ENCODE measurements at places on chromosomes 1 and 21.

- DNase-seq = no peak
Measured at GRCh38 chr1:9010781-9011323, 15.4 kb downstream of the SLC2A7 start.

- DNase-seq = no peak
Measured at GRCh38 chr1:33296082-33296458, 24.8 kb downstream of the A3GALT2 start.

GRCh38 chr1:194394676-194395075 is 1208.3 kb upstream of the B3GALT2 start:
- no peak for DNase-seq

DNA sequence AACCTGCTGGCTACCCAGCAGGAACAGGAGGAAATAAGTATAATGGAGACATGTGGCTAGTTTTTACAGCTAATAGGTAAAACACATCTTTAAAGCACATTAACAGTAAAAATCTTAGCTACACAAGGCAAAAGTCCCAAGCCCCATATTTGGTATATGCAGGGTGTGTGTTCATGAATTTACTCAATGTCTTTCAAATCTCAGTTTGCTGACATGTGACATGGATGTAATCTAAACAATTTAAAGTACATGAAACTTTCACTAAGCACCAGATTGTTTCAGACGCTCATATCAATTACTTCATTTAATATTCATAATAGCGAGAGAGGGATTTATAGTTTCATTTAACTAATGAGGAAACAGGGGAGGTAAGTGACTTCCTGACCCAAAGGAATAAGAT is 3.9 kb downstream of the TACSTD2 start:
- no peak for DNase-seq

GRCh38 chr1:154962156-154962749 is 671 bp upstream of the PYGO2 start:
- DNase-seq = no peak

GRCh38 chr21:39553331-39553730 is 59.4 kb upstream of the B3GALT5 start:
- no peak for DNase-seq

- no peak for DNase-seq
Measured at GRCh38 chr1:85444381-85444780, 20.6 kb downstream of the DDAH1 start.

DNA sequence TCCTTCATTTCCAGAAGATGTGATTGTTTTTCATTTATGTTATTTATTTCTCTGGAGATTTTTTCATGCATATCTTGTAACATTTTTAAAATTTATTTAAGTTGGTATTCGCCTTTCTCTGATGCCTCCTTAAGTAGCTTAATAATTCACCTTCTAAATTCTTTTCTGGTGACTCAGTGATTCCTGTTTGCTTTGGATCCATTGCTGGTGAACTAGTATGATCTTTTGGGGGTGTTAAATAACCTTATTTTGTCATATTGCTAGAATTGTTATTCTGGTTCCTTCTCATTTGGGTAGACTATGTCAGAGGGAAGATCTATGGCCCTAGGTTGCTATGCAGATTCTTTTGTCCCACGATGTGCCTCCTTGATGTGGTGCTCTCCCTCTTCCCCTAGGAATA is 1347.2 kb upstream of the B3GALT2 start:
- no peak for DNase-seq

- DNase-seq = no peak
Measured at GRCh38 chr21:22516230-22516629, 1518.0 kb downstream of the NCAM2 start.

DNA sequence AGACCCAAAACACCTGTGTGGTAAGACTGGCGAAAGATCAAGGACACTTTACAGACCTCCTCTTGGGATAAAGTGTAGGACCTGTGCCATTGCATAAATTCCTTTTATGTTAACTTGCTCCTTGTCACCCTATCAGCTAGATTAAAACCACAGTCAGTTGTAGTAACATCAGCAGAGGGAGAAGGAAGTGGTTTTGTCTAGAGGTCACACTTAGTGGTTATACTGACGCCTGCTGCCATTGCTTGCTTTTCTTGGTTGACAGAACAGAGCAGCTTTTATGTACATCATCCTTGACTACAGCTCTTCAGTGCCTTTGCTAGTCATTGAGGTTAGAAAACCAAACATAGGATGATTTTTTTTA is 101.4 kb downstream of the PBX1 start:
- DNase-seq = no peak

DNA sequence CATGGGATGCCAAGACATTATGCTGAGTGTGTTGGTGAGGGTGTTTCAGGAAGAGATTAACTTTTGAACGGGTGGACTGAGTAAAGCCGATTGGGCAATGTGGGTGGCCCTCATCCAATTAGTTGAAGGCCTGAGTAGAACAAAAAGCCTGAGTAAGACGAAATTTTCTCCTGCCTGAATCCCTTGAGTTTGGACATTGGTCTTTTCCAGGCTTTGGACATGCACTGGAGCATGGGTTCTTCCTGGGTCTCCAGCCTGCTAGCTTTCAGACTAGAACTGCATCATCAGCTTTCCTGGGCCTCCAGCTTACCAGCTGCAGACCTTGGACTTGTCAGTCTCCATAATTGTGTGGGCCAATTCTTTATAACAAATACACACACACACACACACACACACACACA is 63.6 kb downstream of the NIBAN1 start:
- no peak for DNase-seq

DNA sequence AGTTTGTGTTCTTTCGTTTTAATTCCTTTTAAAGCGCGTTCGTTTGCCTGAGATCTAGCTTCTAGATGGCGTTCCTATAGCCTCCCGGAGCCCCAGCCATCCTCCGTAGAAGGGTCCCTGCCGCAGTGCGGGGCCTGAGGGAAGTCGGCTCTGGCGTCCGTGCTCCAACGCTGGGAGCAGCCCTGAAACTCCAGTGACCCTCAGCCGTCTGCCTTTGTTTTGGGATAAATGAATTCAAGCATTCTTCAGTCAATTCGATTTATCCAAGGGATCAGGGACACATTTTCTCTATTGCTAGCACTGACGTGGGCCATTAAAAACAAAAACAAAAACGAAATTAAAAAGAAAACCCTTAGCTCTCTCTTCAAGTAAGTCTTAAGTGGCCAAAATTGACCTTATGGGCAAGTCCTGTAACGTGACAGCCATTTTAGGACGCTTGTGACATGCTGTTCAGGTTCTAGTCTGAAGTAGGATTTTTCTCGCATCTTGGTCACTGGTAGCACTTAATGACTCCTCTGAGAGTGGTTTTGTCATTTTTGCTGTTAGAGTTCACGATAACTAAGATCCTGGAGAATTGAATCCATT is 742 bp upstream of the HSPA13 start:
- no peak for DNase-seq

DNA sequence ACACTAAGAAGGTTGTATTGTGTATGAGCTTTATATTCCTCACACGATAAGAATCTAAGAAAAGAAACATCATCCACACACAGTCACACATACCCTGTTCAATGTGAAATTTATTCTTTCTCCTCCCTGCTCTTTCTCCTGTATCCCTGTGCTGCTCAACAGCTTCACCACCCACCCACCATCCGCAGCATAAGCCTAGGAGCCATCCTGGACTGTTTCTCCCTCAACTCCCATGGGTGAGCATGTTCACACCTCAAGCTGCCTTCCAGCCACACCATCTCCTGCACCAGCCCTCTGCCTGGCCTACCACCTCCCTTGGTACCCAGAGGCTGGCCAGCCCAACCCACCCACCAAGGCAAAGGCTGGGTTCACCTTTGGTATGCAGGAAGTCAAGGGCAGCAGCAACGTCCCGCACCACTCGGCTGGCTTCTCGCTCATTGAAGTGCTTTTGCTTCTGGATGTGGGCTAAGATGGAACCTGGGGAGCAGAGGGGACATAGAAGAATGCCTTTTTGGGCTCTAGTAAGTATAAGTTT is 20.3 kb upstream of the KNCN start:
- DNase-seq = no peak

- DNase-seq = no peak
Measured at GRCh38 chr1:212828395-212828794, 19.1 kb downstream of the SPATA45 start.

GRCh38 chr1:209038735-209039134 is 544.8 kb upstream of the CAMK1G start:
- no peak for DNase-seq

- no peak for DNase-seq
Measured at GRCh38 chr21:17921579-17922530, 102.7 kb upstream of the C21orf91 start.

DNA sequence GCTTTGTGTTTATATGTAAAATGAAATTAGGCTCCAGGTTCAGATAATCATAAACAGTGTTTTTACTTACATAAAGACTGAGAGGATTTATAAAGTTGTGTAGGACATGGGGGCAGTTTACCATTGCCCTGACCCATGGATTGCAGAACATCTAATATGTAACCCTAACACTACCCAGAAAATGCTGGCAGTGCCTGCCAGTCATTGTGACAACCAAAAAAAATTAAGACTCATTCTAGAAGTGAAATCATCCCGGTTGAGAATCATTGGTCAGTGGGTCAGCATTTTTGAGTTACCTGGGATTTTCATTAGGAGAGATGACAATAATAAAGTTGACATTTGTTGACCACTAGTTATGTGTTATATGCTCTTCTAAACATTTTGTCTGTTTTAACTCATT is 31.2 kb upstream of the THEM4 start:
- no peak for DNase-seq

- no peak for DNase-seq
Measured at GRCh38 chr1:216071262-216071661, 352.0 kb downstream of the USH2A start.

DNA sequence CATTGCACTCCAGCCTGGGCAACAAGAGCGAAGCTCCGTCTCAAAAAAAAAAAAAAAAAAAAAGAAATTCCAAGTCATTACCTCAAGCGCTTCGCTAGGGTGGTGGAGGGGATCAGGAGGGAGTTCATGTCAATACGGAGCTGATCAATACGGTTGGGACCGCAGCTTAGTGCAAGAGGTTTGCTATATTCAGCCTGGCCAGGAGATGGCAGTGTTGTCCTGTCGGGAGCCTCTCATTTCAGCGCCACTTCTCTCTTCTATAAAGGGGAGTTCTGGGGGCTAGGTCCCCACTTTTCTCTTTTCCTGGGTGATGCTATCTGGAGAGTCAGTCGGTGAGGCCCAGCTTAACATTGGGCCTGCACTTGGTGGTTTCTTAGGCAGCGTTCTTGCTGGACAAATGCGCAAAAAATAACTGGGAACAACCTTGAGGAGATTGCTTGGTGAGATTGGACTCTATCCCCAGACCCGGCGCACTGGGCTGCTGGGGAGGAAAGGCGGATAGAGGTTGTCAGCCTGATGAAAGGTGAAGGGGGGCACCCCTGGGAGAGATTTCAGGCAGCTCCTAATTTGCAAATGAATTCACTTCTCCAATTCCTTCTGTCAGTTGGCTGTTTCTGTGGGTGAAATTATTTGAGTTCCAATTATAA is 40.4 kb downstream of the KIAA0040 start:
- DNase-seq = peak; percentile 53

DNA sequence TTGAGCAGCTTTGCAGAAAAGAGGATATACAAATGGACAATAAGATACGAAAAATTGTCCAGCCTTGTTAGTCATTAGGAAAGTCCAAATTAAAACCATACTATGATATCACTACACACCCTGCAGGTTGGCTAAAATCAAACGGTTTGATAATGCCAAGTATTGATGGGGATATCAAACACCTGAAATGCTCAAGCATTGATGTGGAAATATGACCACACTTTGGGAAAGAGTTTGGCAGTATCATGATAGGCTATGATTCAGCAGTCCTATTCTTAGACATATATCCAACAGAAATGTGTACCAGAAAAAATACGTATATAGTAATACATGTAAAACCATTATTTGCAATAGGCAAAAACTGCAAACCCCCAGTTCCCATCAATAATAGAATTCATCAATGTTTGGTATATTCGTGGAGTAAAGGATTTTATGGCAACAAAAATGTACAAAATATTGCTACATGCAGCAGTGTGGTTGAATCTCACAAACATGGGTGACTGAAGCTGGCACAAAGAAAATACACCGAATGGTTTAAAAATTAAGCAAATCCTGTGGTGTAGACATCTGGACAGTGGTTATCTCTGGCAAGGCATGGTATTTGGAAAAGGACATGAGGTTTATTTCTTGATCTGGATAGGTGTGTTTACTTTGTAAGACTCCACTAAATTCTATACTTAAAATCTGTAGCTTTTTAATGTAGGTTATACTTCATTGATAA is 243.2 kb downstream of the FGGY start:
- DNase-seq = no peak

- no peak for DNase-seq
Measured at GRCh38 chr1:38584448-38585355, 274.9 kb downstream of the RRAGC start.

- no peak for DNase-seq
Measured at GRCh38 chr1:163730411-163730821, 408.7 kb downstream of the NUF2 start.

- no peak for DNase-seq
Measured at GRCh38 chr1:222706815-222707214, 5.5 kb downstream of the AIDA start.

DNA sequence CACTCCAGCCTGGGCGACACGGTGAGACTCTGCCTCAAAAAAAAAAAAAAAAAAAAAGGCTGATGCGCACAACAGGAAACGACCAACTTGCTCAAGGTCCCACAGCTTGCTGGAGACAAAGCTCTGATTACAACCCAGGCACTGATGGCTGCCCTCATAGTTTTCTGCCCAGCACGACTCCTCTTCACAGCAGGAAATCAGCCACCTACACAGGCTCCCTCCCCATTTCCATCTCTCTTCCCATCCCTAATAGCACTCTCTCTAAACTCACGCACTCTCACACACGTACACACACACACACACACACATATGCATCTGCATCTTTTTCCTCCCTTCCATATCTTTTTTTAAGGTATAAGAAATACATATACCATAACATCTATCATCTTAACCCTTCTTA is 153.5 kb upstream of the SOD1 start:
- DNase-seq = no peak

DNA sequence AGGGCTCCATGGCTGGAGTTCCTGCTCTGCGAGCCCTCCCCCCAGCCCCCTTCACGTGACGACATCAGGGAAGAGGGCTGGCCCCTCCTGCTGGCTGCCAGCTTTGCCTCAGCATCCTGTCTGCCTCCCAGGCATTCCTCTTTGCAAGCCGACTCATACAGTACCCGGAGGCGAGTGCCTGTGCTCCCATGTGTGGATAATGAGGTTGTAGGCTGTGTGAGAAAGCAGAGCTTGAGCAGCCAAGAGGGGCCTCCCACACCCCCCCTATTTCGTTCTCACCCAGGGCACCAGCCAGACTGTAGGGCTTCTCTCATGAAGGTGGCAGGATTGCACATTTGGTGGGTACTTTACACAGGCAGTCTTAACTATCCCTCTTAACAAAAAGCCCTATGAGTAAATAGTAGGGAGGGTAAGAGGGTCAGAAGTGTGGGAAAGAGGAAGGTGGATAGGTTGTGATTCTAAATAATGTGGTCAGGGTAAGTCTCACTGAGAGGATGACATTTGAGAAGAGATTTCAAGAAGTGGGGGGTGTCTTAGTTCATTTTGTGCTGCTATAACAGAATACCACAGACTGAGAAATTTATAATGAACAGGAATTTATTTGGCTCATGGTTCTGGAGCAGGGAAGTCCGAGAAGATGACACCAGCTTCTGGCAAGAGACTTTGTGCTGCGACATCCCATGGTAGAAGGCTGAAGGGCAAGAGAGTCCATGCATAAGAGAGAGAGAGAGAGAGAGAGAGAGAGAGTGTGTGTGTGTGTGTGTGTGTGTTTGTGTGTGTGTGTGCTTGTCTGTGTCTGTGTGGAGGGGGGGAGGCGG is 113.5 kb downstream of the OMA1 start:
- no peak for DNase-seq
